CD4-positive, alpha-beta T cell treated with Interleukin-6 at 100 ng/mL for 8 hours (primary cell): ENCODE measurements at places on chromosomes 11 and 22.

DNA sequence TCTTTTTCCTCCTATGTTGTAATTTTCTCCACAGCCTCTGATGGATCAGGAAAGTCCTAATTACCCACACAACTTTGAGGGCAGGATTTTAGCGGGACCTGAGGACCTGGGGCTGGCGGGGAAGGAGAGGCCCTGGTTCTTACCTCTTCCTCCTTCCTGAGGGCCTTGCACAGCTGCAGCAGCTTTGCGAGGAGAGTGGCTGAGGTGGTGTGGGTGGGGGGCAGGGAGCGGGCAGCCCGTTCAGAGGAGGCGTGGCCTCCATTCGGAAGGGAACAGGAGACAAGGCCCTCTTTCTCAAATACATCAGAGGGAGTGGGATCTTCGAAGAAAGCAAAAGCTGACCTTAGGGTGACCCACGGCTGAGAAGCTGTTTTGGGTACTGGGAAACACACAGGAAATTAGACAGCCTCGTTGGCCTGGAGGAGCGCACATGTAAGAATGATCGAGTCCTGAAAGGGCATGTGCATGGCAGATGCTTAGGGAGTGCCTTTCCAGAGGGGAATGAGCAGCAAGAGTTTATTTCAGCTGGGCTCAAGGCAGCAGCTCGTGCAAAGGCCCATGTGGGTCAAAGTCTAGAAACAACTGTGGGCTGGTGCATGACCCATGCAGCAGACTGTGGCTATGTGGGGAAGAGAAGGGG lies 76.6 kb upstream of the NARS2 start:
- no peak for DNase-seq

GRCh38 chr22:29394931-29395581 lies 6.7 kb upstream of the AP1B1 start:
- DNase-seq = peak; percentile 68

DNA sequence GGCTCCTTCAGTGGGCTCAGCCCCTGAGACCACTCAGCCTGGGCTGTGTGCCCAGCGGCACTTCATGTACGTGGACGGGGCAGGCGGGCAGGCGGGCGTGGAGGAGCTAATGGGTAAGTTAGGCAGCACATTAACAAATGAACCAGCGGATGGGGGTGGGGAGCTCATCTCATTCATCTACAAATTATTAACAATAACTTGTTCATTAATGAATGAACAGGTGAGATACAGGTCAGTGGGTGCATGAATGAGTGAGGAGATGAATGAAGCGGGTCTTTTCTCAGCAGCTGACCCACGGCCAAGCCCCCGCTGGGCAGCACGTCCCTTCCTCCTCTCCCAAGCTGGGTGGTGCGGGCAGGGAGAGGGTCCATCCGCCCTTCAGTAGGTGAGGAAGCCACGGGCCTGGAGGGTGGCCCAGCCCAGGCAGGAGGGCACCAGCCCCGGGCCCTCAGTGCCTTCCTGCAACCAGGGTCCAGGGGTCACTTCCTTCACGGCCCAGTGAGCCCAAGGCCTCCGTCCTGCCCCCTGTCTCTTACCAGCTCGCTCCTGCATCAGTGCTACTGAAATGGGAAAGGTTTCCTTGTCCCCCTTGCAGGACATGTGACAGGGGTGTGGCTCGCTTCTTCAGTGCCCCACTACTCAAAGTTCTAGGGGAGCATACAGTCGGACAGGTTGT lies 60.5 kb upstream of the KCNQ1OT1 start:
- no peak for DNase-seq

DNA sequence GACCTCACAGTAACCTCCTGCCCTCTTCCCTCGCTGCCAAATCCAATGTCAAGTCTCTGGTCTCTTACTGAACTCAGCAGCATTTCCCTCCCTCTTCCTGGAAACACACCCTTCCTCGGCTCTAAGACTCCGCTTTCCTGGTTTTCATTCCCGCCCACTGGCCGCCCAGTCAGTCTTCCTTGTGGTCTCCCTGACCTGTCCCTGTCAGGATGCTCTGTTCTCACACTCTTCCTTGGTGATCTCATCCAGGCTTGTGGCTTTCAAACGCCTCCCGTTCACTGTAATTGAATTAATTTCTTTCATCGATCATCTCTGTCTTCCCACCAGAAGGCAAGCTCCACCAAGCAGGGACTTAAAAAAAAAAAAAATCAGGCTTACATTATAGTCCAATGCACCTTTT lies 33.5 kb downstream of the MYO18B start:
- no peak for DNase-seq

DNA sequence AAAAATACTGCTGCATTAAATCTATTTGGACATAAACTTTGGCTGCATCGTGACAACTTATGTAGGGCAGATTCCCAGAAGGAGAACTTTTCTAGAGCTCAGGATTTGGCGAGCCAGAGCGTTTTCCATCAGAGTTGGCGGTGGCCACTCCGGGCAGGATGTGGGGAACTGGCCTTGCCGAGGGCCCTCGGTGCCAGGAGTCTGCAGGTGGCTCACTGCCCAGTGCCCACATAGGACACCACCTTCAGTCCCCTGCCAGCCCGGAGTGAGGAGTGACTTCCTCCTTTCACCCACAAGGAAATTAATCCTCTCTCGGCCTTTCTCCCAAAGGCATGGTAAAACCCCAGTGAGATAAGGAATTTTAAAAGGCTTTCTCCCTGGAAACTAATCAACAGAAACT lies 1.6 kb upstream of the LGALS2 start:
- no peak for DNase-seq

DNA sequence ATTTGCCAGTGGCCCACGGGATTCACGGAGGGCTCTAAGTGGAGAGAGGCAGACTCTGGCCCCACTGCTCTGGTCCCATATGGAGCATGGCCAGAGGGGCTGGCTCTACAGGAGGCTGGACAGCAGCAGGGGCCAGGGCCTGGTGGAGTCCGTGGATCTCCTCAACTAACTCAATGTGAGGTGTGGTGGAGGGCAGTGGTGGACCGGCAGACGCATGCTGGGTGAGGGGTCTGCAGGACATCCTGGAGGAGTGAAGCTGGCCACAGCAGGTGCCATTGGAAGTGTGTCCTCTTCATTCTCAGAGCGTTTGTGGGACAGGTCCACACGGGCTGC lies 15.6 kb downstream of the IGF2 start:
- DNase-seq = no peak

GRCh38 chr11:19595840-19596751 lies 116.5 kb upstream of the NAV2 start:
- no peak for DNase-seq

GRCh38 chr11:26245046-26245445 lies 86.9 kb upstream of the ANO3 start:
- DNase-seq = no peak

DNA sequence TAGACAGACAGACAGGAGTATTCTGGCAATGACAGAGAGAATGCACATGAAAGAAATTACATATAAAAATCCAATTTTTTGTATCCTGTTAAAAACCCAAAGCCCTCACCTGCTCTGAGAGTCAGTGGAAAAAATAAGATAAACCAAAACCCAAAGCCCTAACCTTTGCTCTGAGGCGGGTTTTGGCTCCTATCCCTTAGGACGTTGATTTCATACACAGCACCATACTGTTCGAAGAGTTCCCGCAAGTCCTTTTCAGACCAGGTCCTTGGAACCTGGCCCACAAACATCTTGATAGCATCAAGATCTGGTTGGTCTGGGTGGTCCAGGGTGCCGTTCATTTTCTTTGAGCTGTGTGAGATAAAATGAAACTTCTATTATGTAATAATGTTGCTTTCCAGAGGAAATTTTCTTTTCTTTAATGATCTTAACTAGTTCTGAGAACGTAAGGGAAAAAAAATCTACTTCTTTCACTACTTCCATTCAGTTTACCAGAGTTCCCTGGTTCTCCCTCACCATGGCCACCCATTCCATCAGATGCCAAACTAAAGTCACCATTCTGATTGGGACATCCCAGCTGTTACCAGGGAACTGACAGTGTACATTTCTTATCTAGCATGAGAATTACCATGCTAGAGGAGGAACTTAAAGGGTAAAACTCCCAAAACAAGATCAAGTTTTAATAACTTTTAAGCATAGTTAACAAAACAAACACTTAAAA lies 39.9 kb upstream of the RAPSN start:
- DNase-seq = no peak

GRCh38 chr22:23250056-23250784 lies 69.9 kb downstream of the BCR start:
- DNase-seq = no peak

DNA sequence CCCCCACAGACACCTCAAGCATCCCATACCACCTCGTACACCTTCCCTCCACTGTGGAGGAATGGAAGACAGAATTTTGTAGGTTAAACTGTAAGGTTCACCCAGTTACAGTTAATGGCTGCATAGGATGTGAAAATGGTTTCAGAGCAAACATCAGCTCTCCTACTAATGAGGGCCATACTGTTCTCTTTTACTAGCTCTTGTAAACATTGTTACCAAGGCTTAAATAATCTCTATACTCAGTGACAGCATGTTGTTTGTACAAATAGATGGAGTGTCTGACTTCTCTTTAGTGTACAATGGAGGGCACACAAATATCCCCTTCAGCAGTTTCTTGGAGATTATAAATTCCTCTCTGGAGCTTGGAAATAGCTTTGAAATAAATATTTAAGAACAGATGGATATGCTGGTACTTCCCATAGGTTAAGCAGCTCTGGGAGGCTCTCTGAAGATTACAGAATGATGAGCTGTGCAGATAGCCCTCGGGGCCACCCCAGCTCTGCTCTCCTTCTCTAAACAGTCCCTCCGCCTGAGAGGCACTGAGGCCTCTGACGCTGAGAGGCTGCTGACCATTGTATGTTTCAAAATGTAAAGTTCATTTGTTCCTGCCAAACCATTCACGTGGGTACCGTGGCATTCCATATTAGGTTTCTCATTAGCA lies 25.7 kb downstream of the TTC12 start:
- no peak for DNase-seq

- no peak for DNase-seq
Observed at GRCh38 chr11:115170133-115170815, 333.9 kb downstream of the CADM1 start.

DNA sequence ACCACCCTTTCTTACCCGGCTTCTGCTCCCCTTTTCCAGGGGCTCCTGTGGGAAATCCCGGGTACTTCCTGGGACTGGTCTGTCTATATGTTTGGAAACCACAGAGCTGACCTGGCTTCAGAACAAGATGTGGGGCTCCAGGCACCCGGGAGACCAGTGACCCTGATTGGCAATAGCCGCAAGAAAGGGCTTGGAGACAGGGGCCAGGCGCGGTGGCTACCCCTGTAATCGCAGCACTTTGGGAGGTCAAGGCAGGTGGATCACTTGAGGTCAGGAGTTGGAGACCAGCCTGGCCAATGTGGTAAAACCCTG lies 3.2 kb upstream of the NEAT1 start:
- no peak for DNase-seq

DNA sequence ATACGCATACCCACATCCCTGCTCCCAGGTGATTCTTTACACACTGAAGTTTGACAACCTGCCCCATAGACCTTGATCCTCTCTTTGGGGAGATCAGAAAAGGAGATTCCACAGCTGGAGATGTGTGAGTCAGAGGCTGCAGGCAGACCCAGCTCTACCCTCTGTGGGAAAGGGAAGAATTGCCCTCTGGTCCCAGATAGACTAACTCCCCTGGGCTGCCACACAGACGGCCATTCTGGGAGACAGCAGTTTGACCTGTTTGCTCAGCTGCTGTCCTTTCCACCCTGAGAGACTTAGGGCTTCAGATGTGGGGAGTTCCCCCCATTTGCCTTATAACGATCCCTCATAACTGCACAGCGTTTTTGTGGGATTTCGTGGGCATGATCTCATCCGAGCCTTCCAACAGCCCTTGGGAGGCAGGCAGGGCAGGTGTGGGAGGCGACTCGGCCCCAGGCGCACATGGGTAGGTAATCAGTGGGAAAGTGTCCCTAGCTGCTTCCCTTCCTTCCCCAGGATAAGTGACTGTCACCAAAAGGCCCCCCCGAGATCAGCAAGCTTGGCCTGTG lies 14.1 kb downstream of the FAM83F start:
- DNase-seq = no peak

GRCh38 chr11:86798988-86799387 lies 1.4 kb upstream of the PRSS23 start:
- DNase-seq = no peak

DNA sequence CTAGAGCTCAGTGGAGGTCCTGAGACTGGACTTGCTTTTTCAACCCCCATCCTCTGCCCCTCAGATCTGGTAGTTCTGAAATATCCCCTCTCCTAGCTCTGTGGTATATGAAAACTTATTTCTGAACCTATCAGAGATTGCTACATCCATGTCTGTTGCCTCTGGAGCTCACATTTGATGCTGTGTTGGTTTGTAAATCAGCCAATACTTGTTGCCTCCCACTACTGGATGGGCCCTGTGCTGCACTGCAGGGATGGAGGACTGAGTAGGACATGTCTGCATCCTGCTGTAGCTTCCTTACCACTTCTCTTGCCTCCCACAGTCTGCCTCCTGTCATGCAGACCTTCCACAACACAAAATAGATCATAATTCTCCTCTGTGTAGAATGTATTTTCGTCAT lies 5.2 kb downstream of the OLFML1 start:
- no peak for DNase-seq

DNA sequence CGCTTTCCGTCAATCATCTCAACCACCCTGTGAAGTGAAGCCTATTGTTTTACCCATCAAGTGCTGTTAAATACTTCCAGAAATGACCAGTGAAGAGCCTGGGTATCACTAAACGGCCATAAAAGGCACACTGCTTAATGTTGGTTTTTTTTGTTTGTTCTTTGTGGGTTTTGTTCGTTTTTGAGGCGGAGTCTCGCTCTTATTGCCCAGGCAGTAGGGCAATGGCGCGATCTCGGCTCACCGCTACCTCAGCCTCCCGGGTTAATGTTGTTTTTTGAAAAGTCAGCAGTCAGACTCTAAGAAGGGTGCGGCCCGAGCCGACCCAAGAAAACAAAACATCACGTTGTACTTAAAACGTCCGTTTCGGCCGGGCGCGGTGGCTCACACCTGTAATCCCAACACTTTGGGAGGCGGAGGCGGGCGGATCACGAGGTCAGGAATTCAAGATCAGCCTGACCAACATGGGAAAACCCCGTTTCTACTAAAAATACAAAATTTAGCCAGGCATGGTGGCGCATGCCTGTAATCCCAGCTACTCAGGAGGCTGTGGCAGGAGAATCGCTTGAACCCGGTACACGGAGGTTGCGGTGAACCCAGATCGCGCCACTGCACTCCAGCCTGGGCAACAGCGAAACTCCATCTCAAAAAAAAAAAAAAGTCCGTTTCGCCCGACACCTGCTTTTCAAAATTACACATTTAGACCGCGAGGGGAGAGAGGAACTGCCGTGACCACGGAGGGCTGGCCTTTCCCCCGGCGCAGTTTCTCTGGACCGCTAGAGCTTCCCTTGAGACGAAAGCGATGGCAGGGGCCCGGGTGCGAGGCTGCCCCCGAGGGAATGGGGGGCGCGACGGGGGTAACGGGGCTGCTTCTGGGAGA lies 714 bp downstream of the CD59 start:
- peak; percentile 35 for DNase-seq

GRCh38 chr11:75523189-75523588 lies 2.6 kb downstream of the GDPD5 start:
- no peak for DNase-seq

DNA sequence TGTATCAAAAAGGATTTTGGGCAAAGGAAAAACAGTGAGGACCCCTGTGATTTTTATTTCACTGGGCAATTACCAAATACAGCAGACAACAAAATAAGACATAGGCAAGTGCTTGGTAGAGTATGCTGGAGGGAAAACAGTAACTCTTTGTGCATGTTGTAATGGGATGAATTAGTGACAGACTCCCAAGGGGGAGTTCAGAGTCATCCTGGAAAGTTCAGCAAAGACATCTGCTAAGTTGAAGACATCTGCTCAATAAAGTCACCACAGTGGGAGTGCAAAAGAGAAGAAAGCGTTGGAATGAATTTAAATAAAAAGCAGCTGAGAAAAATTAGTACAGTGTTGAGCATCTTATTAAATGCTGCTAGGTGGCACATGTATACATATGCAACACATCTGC lies 378.8 kb upstream of the ISX start:
- DNase-seq = no peak
